ENCODE measurements at places on chromosomes 11 and 22.

- no peak for DNase-seq
Measured at GRCh38 chr11:8201644-8202365, 33.0 kb upstream of the RIC3 start.

DNA sequence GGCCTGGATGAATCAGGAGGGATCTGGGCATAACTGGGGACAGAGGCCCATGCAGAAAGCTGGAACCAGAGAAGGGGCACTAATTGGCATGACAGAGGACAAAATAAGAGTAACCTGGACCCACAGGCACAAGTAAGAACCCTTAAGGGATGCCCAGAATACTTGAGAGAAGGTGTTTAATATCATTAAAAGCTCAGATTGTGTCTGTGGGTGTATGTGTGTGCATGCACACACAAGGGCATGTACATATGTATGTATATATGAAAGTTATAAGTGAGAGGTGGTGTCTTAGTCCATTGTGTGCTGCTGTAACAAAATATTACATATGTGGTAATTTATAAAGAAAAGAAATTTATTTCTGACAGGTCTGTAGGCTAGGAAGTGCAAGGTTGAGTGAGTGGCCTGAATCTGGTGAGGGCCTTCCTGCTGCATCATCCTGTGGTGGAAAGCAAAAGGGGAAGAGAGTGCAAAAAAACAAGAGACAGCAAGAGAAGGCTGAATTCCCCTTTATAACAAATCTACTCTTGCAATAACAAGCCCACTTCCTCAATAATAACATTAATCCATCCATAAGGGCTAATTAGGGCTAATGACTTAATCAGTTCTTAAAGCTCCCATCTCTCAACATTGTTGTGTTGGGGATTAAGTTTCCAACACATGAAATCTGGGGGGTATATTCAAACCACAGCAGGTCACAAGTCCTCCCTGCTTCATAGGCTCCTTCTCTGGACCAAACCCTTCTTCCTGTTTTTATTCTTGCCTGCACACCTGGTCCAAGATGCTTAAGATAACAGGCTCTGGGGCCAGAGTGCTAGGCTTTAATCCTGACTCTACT, 68.3 kb upstream of the POU2AF2 start:
- no peak for DNase-seq

- peak; percentile 52 for DNase-seq
Measured at GRCh38 chr11:119094816-119095065, 6.9 kb downstream of the DPAGT1 start.

GRCh38 chr11:95487391-95487790, 256.4 kb upstream of the SESN3 start:
- no peak for DNase-seq

GRCh38 chr11:63768237-63769041, at the start of gene ZFTA:
Gene ZFTA (minus strand): TSS chr11:63768775. CDS start chr11:63768622, 153 bp downstream.
- peak; percentile 79 for DNase-seq

DNA sequence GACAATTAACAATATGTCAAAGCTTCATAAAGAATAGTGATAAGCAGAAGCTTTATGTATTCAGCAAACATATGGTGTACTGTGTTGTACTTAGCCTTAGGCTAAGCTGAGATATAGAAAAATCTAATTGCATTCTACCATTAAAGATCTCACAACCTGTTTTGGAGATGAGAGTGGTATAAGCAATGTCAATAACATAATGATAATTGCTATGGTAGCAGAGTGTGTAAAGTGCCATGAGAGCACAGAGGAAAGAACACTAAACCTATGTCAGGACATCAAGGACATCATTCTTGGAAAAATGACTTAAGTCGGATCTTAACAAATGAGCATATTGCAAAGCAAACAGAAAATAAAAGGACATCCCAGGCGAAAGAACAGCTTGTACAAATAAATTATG, 28.6 kb upstream of the ANGPTL5 start:
- DNase-seq = no peak

- DNase-seq = no peak
Measured at GRCh38 chr11:46414879-46415278, 23.3 kb upstream of the CHRM4 start.

GRCh38 chr11:108672113-108672512, 7.2 kb downstream of the DDX10 start:
- DNase-seq = no peak

DNA sequence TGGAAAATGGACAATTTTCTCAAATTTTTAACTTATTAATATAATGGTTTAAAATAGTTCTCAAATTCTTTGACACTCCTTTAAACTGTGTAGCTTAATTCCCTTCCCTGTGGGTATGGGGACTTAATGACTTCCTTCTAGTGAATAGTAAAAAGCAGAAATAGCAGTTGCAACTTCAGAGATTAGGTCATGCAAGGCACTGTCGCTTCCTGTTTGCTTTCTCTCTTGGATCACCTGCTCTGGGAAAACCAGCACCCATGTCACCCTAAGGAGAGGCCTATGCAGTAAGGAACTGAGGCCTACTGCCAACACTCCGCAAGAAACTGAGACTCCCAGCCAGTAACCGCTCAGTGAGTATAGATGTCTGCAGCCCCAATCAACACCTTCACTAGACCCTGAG, 5.5 kb upstream of the PANX3 start:
- DNase-seq = no peak

GRCh38 chr11:132254906-132255305, 884.5 kb downstream of the NTM start:
- DNase-seq = no peak

GRCh38 chr22:24001314-24001713, 3.9 kb downstream of the GSTT4 start:
- DNase-seq = no peak

GRCh38 chr11:128981254-128981653, 38.6 kb upstream of the TP53AIP1 start:
- no peak for DNase-seq

DNA sequence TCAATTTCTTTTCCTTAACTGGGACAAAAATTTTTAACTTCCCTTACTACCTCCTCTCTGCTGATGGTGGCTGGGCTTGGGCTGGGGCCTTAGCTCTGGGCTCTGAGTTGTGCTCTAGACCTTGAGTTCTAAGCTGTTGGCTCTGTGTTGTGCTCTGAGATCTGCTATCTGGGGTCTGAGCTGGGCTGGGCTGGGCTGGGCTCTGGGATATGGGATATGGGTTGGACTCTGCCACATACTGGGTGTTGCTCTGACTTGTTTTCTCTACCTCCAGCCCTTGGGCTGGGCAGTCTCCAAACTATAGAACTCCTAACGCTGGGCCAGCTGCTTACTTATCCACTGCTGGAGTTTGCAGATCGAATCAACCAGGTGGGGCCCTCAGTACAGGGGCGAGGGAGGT, 41.9 kb downstream of the DNHD1 start:
- DNase-seq = no peak

DNA sequence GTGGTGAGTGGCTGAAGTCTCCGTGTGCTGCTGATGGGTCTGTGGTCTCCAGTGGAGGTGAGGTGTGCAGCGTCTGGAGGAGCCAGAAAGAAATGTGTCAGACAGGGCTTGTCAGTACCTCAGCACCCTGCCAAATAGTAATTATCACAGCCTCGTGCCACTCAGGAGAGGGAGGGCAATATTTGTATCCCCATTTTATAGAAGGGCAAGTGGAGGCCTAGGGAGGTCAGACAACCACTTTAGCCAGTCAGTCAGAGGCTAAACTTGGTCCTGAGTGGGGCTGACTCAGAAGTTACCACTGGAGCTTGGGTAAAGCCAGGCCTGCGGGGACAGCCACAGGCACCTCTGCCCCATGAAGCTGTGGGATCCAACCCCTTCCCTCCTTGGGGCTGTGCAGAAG, 11.5 kb upstream of the ELF5 start:
- DNase-seq = no peak

DNA sequence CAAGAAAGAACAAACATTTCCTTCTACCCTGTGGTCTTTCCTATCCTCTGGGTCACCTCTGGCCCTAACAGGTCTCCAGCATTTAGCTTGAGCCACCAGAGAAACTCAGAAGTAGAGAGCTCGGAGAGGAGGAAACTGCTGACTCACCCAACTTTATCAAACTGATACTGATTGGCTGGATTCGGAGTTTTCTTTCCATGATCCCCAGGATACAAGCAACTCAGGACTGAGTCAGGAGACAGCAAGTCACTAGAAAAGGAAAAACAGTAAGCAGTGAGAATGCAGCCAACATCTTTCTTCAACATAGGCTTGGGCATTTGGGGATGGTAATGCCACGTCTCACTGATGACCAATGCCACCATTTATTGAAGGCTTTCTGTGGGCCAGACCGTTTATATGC, 32.7 kb downstream of the THOC5 start:
- no peak for DNase-seq

DNA sequence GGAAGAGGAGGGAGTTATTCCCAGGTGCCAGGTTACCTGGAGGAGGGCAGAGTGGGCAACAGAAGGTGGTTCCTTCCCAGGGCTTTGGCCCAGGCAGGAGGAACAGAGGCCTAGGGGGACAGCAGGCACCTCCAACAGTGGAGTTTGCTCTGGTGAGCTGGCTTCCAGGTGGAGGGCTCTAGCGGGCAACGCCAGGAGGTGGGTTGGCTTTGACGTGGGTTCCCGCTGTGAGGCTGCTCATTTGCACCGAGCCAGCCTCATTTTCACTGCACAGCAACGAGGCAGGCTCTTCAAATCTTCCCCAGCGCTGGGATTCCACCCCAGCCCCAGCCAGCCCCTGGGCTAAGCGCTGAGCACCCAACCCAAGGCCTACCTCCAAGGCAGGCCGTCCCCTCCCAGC, 8.1 kb downstream of the IGSF9B start:
- DNase-seq = no peak

GRCh38 chr11:19093976-19094375, 23.0 kb upstream of the ZDHHC13 start:
- no peak for DNase-seq
